Left kidney (tissue), 8 donors: ENCODE measurements at places on chromosomes 12 and 14.

- DNase-seq, result no peak
These were observed 16.7 kb downstream of the NOS1 start for GRCh38 chr12:117344716-117345115.

- DNase-seq, result no peak
These were observed 12.1 kb downstream of the CCDC63 start for GRCh38 chr12:110858848-110859247.

- no peak for DNase-seq
These were observed 152.1 kb downstream of the SLC8A3 start for GRCh38 chr14:70036665-70037064.

DNA sequence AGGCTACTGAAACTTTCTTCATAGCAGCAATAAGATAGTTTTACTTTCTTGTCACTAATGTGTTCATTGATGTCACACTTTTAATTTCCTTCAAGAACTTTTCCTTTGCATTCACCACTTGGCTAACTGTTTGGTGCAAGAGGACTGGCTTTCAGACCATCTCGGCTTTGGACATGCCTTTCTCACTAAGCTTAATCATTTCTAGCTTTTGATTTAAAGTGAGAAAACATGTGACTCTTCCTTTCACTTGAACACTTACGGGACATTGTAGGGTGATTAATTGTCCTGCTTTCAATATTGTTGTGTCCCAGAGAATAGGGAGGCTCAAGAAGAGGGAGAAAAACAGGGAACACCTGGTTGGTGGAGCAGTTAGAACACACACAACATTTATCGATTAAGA is 41.9 kb downstream of the IFNG start:
- no peak for DNase-seq

- no peak for DNase-seq
These were observed 185.8 kb downstream of the RPAP3 start for GRCh38 chr12:47520029-47520428.

DNA sequence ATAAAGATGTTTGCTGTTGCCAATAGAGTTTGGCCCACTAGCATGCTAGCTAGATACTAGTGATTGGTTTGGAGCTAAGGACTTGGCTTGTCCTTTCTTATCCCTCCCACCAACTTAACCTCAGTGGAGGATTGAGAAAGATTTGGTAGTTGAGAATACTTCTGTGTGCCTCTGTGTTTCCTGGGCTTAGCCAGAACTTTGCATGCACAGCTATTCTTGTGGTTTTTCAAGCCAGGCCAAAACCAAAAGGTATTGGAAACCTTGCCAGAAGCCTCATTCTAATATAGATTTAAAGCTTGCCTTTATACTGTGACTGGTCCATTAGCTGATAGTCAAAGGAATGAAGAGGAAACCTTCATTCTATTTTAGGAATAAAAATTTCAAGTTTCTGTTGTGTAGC is 188.5 kb downstream of the CCDC91 start:
- no peak for DNase-seq

GRCh38 chr14:97900196-97900854 is 1103.1 kb downstream of the VRK1 start:
- no peak for DNase-seq

DNA sequence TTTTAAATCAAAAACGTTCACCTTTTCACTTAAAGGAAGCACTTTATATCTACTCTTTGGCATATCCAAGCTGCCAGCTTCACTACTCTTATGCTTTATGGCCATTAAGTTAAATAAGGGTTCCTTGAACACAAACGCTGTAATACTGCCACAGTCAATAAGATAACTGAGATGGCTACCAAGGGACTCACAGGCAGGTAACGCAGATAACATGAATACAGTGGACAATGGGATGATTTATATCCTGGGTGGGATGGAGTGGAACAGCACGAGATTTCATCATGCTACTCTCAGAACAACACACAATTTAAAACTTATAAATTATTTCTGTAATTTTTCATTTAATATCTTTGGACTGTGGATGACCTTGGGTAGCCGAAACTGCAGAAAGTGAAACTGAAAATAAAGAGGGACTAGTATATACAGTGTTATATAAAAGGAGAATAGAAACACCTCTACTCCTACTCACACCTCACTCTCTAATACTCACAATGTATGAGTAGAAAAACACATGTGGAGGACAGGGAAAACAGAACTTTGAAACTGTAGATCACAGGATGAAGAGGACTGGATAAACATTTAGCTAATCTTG is 367.3 kb downstream of the C12orf50 start:
- DNase-seq, result no peak

DNA sequence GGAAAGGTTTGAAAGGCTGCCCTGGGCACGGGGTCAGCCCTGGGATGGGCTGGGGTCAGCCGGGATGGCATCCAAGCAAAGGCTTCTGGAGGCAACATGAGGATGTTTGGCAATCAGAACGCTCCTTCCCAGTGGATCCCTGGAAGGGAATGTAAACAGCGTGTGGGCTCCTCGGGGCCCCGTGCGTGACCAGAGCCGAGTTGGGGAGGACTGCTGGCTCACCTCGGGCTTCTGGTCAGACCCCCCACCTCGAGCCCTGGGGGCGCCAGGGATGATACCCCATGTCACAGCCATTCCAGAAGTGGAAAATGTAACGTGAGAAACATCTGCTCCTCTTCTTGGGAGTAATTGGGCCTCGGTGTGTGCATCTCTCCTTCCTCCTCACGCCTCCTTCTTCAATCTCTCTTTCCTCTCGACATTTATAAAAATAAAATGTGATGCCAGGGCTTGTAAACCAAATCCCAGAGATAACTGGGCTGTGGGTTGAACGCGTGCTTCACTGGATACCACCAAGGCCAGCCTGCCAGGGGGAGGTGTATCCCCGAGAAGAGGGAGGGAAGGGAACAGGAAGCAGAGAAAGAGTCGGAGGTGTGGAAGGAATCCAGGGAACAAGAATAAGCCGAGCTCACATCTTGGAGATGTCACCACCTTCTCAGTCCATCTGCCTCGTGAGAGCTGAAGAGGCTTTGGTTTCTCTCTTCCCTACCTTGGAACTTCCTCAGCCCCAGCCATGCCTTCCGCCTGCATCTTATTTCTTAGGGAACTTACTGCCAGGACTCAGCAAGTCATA is 144.8 kb downstream of the NUAK1 start:
- DNase-seq, result no peak

DNA sequence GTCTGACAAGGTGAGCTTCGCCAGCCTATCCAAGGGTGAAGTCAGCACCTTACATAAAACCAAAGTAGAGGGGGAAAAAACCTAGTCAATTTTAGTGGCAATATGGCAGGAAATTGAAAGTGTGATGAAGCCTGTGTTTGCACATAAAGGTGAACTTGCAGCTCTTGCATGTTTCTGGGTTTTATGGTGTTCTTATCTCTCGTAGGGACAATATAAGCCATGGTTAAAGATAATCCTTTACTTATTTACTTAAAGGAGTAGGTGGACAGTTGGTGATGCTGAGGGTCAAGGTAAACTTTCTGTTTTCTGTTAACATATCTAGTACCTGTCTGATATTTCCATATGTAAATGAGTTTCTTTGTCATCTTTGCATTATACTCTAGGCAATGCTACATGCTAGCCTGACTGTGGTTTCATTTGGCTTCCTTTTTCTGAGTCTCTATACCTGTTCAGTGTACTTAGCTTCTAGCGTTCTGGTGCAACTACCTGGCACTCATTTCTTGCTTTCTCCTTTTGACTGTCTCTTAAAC is 32.8 kb downstream of the CCDC91 start:
- DNase-seq, result no peak

DNA sequence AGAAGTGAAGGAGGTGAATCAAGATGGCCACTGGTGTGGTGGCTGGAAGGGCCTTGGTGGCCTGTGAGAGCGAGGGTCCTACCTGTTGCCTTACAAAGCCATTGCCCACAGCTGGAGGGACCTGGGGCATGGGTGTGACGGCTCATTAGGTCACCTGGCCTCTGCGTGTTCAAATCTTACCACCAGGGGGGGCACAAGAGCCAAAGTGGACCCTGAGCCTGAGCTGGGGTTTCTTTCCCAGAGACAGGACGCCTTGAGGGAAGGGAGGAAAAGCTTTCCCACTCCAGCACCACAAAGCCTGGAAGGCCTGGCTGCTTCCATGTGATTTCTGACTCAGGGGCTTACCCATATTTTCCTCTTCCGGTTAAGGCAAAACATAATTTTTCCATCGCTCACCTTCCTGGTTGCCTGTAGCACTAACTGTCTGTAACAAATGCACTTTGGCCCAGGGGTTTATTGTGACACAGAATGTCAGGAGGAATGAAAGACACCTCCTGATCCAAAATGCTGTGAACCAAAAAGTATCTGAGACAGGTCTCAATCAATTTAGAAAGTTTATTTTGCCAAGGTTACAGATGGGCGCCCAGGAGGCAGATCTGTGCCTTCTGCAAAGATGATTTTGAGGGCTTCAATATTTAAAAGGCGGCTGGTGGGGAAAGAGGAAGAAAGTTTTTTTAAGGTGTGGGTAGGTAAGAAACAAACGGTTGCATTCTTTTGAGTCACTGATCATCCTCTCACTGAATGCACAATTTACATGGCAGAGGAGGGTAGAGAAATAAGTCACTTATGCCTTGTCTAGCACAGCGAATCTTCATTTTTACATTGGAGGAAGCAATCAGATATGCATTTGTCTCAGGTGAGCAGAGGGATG is 4.3 kb upstream of the CD9 start:
- DNase-seq, result peak; percentile 88

DNA sequence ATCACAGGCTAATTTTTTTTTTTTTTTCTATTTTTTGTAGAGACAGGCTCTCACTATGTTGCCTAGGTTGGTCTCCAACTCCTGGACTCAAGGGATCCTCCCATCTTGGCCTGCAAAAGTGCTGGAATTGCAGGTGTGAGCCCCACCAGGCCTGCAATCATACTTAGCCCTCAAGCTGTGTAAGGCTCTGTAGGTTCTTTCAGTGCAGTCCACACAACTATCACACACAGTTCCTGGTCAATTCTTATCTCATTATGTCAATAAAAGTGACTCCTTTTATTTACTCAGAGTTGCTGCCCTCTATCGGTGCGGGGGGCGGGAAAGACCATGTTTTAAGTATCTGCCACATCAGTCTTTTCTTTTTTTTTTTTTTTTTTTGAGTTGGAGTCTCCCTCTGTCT is 29.0 kb downstream of the SLC2A3 start:
- DNase-seq, result no peak

- DNase-seq, result no peak
These were observed 92.0 kb downstream of the ITPR2 start for GRCh38 chr12:26740991-26741390.

- no peak for DNase-seq
These were observed 18.3 kb downstream of the ALDH6A1 start for GRCh38 chr14:74065746-74066575.

- no peak for DNase-seq
These were observed 36.3 kb downstream of the SDR9C7 start for GRCh38 chr12:56897844-56898361.

- no peak for DNase-seq
These were observed 16.4 kb upstream of the EVL start for GRCh38 chr14:100048786-100049185.

DNA sequence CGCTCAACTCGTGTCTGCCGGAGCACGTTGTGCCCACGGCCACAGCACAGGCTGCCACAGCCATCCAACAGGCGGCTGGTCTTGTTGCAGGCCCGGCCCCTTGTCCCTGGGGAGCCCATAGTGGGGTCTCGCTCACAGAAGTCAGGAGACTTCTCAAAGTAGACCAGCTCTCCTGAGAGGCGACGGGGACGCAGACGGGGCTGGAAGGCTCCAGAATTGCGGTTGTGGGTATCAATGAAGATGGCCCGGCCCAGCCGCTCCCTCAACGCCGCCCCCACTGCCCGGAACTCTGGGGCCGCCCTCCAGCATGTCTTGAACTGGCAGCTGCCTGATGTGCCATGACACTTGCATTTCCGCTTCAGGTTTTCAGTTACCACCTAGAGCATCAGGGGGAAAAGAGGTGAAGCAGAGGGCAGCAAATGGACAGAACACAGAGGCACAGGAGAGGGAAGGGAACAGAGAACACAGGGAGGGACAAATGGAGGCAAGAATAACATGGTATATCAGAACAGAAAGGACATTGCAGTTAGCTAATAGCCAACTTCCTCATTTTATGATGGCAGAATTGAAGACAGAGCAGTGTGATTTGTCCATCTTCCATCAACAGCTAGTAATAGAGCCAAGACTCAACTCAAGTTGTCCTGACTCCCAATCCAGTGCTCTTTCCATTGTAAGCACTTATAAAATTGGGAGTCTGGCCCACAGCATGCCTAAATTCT is 5.2 kb downstream of the WNT10B start:
- DNase-seq, result no peak

- no peak for DNase-seq
These were observed 36.1 kb upstream of the KRAS start for GRCh38 chr12:25286837-25287236.

DNA sequence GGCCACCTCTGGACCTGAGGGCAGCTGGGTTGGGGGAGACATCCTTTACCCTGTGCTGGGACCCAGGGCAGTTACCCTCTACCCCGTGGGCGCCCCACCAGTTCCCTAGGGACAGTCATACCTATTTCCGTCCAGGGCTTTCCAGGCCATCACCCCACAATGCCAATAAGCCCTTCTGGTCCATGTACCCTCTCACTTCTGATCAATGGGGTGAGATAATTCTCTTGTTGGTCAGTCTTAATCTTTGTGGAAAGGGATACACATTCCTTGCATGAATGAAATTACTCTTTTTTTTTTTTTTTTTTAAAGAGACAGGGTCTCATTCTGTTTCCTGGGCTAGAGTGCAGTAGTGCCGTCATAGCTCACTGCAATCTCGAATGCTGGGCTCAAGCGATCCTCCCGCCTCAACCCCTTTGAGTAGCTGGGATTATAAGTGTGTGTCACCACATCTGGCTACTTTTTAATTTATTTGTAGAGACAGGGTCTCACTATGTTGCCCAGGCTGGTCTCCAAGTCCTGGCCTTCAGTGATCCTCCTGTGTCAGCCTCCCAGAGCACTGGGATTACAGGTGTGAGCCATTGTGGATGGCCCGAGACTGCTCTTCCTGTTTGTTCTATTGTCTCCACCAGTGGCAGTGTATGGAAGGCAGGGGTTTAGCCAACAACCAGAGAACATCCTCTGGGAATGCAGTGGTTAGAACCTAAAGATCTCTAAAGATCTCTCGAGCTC is 46.3 kb upstream of the STON2 start:
- no peak for DNase-seq

DNA sequence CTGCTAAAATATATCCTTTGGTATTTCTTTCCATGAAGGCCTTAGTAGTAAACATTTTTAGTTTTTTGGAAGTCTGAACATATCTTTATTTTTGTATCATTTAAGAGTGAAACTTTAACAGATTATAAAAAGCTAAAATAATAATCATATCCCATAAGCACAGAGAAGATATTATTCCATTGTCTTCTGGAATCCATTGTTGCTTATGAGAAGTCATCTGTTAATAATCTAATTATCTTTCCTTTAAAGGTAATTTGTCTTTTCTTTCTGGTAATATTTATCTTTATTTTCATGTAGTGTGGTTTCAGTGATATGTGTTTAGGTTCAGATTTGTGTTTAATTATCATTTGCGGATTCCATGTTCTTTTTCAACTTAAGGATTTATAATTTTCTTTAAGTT is 261.7 kb downstream of the MSRB3 start:
- DNase-seq, result no peak

DNA sequence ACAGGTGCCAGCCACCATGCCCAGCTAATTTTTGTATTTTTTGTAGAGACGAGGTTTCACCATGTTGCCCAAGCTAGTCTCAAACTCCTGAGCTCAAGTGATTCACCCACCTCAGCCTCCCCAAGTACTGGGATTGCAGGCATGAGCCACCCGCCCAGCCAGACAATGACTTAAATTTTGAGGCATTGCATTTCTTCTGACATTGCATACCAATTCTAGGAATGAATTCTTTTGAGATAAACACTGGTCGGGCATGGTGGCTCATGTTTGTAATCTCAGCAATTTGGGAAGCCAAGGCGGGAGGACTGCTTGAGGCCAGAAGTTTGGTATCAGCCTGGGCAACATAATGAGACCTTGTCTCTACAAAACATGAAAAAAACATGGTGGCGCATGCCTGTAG is 2.5 kb upstream of the CELA1 start:
- no peak for DNase-seq
